Osteocyte (in vitro differentiated cells): ENCODE measurements at places on chromosomes 3 and 15. TPM values are rescaled to one million over a fixed set of nuclear protein-coding genes. Genes with fewer than 3 reads are reported as not detected.
A peak's percentile ranks its signal among the peaks of the same experiment; 100 is the strongest.

CHDH gene
- 0.81 and 0.86 TPM in 2 replicates for total RNA-seq

STRIT1 gene
- not detected in 2 replicates for total RNA-seq

ADAMTSL3 gene
- total RNA-seq = not detected in 2 replicates

DNA sequence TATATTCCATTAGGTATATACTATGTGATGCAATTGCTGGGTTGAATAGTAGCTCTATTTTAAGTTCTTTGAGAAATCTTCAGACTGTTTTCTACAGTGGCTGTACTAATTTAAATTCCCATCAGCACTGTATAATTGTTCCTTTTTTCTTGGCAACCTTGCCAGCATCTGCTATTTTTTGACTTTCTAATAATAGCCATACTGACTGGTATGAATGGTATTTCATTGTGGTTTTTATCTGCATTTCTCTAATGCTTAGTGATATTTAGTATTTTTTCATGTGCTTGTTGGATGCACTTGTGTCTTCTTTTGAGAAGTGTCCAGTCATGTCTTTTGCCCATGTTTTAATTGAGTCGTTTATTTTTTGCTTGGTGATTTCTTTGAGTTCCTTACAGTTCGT is 145.1 kb upstream of the PLSCR5 start:
- no peak for DNase-seq
- H3K27ac ChIP-seq = peak overlapping the region; percentile 52
- H3K4me1 ChIP-seq = peaks cover 44% of the 10 kb centered on the region
- no peak overlapping the region for H3K4me3 ChIP-seq
- no peaks in the 10 kb centered on the region for H3K27me3 ChIP-seq

CTXND1 gene
- total RNA-seq = 0.18 and 0.24 TPM in 2 replicates

CCDC54 gene
- total RNA-seq = not detected in 2 replicates

DNA sequence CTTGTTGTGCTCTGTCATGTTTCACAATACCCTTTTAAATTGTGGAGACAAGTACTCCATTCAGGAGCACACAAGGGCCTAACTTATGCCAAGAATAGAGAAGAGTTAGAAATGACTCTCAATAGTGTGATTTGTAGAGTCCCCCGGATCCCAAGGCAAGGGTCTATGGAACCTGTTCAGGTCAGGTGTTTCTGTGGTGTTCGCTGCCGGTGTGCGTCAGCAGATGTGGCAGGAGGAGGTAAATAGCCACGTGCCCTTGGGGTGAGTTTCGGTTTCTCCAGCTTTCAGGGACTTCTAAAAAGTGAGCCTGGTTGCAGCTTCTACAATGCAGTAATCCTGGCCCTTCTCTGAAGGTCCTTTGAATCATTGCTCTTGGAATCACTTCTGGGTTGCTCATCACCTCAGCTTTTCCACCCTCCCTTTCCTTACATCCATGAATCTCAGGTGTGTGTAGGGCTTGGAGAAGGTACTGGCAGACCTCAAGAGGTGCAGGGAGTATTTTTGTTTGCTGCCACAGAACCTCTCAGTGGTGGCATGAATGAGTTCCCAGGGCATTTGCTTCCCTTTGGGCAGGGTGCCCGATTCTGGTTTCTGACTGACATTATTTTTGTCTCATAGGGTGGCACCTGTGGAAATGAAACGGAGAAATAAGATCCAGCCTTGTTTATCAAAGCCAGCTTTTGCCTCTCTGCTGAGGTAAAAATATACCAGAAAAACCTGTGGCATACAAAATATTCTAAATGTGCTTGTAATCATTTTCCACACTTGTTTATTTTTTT is 7.3 kb downstream of the ST3GAL6 start:
- no peak overlapping the region for H3K27ac ChIP-seq
- no peaks in the 10 kb centered on the region for H3K36me3 ChIP-seq
- H3K4me1 ChIP-seq = peaks cover 6% of the 10 kb centered on the region
- no peak for DNase-seq

DNA sequence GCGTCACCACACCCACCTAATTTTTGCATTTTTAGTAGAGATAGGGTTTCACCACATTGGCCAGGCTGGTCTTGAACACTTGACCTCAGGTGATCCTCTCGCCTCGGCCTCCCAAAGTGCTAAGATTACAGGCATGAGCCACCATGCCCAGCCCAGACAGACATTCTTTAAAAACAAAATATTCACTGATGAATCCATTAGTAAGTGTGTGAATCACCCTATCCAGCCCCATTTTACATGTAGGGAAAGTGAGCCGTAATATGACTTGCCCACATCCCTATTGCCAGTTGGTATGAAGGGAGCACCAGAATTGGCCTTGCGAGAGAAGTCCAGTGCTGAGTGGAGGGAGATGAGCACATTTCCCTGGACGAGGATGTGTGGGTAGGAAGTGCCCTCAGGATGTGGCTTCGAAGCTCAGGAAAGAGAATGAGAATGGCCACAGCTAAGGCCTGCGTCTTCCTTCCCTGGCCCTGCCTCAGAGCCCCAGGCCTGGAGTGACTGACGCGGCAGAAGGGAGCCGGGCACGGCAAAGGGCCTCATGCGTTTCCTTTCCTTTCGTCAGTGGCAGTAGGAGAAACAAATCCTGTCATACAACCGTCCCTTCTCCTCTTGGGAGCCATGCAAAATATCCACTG is 28.3 kb upstream of the ETV5 start:
- no peak for DNase-seq
- no peaks in the 10 kb centered on the region for H3K4me1 ChIP-seq
- no peak overlapping the region for H3K27ac ChIP-seq
- H3K36me3 ChIP-seq = no peaks in the 10 kb centered on the region

RARB gene
- total RNA-seq = 4.8 and 5.0 TPM in 2 replicates

DNA sequence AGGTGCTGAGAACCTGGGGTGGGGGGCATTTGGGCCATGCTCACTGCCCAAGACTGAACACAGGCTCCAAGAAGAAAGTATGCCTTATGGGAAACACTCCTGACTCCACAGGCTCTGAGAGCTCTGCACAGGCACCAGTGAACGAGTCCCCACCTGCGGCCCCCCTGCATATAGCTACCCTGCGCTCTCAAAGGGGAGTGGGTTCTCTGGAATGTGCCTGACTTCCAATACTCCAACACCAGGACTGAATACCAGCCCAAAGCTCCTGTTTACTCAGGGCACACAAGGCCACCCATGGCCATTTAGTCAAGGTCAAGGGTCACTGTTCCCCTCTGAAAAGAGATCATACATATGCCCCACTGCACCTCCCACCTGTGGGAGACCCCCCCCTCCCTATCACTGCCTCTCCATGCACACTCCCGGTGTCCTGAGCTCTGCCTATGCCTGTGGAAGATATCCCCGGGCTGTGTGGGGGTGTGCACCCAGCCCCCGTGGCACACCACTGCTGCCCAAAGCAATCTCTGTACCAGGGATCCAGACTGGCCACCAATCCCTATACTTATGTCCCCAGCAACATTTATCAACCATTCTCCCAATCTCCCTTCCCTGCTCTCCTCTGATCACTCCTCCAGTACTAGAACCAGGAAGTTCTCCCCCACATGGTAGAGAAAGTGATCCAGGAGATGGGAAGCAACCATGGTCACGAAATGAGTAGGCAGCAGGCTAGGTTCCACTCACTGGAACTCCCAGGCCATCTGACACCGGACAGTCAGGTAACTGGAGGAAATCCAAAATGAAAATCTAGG is 1.5 kb upstream of the PLXNB1 start:
- H3K4me1 ChIP-seq = peaks cover 40% of the 10 kb centered on the region
- peak; percentile 71 for DNase-seq
- peak overlapping the region; percentile 46 for H3K27ac ChIP-seq
- H3K27me3 ChIP-seq = no peaks in the 10 kb centered on the region
- peaks cover 5% of the 10 kb centered on the region for H3K36me3 ChIP-seq

CADM2 gene
- 1.5 and 2.2 TPM in 2 replicates for total RNA-seq

DNA sequence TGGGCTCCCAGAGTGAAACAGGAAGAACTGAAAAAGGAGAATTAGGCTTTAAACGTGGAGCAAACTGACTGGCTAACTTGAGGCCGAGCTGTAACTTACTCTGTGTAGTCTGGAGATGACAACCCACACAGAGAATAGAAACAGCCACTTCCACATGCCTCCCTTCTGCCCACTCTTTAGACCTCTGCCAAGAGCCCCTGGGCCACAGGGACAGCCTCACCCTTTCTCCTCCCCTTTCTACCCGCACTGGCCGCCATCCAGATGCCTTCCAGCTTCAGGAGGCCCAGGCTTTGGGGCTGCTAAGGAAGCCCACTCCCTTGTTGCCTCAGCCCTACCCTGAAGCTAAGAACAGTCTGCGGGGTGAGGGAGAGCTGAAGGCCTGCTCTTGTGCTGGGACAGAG is 6.8 kb downstream of the ARHGAP31 start:
- H3K4me1 ChIP-seq = peaks cover 89% of the 10 kb centered on the region
- H3K36me3 ChIP-seq = peaks cover 17% of the 10 kb centered on the region
- H3K27ac ChIP-seq = peak overlapping the region; percentile 91
- DNase-seq = no peak

DNA sequence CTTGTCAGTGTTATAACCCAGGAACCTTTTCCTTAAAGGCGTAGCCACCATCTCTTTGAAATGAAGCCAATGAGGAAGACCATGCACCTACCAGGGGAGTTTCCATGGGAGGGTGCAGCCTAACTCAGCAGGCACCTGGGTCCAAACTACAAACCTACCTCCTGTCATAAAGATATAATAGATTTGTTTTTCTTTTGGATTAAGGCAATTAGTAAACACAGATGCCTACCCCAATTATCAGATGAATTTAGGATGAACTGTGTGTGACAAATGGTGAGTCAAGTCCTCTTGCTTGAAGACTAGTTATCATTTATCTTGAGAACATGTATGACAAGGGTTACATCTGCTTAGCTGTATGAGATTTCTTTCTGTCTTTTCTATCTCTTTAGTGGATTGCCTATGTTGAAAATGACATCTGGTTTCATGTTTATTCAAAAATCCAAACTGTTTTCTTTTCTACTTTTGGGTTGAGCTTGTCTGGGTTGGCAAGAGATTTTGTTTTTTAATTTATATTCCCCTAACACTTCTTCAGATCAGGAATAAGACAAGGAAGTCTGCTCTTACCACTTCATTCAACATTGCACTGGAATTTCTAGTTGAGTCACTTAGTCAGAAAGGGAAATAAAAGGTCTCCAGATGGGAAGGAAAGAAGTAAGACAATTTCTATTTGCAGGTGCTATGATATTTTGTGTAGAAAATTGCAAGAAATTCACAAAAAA is 149.9 kb downstream of the NEK10 start:
- H3K27me3 ChIP-seq = no peaks in the 10 kb centered on the region
- no peak overlapping the region for H3K4me3 ChIP-seq
- peak overlapping the region; percentile 32 for H3K27ac ChIP-seq
- H3K36me3 ChIP-seq = peaks cover 20% of the 10 kb centered on the region
- DNase-seq = no peak
- H3K4me1 ChIP-seq = peaks cover 29% of the 10 kb centered on the region

GRCh38 chr15:57541805-57542504 is 49.7 kb upstream of the MYZAP start:
- DNase-seq = peak; percentile 91
- H3K4me3 ChIP-seq = no peak overlapping the region
- H3K36me3 ChIP-seq = no peaks in the 10 kb centered on the region
- H3K27ac ChIP-seq = no peak overlapping the region

ATP13A4 gene
- 0.27 TPM in 1 of 2 replicates, not detected in the other for total RNA-seq

DNA sequence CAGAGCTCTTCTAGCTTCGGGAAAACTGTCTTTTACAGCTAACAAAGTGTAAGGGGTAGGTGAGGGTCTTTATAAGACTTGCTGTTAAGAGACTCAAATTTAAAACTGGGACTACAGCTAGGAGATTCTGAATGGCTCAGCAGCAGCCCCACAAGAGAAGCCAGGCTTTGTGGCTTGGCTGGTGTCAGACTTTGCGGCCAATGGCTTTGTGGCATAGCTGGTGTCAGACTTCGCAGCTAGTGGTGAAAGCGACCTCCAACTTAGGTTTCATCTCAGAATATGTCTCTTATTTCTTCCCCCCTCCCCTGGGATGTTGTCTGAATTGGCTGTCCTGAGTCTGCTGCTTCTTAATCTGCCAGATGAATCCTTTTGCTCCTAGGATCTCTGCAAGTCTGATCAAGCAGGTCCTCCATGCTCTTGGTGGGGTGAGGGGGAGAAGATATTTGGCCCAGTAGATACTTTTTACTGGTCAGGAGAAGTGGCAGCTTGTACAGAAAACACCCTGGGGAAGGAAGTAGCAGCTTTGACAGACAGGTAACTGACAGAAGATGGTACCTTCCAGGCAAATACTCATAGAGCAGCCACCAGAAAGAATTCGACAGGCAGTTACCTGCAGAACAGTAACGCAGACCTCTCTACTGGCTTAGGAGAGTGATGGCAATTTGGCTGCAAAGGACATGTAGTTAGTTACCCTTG is 8.4 kb downstream of the BOC start:
- no peak overlapping the region for H3K4me3 ChIP-seq
- DNase-seq = no peak

FAM131A gene
- total RNA-seq = 10.1 and 11.3 TPM in 2 replicates

REC114 gene
- total RNA-seq = not detected in 2 replicates

DNA sequence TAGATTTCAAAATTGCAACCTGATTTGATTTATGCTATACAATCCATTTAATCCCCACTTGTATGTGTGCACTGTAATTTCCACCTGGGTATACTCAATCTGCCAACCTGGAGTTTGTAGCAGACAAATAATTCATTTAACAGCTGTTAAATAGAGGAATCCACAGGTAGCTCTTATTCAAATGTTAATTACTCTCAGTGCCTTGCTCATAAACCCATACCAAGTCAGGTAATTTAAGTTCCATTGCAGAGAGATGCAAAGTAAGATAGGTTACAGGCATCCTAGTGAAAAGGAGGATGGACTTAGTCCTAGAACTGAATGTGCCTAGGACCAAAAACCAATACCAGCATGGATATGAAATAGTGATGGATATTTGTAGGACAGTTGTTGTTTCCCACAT is 674.2 kb downstream of the TBL1XR1 start:
- H3K27me3 ChIP-seq = no peaks in the 10 kb centered on the region
- DNase-seq = no peak
- no peaks in the 10 kb centered on the region for H3K36me3 ChIP-seq
- H3K4me1 ChIP-seq = no peaks in the 10 kb centered on the region

DNA sequence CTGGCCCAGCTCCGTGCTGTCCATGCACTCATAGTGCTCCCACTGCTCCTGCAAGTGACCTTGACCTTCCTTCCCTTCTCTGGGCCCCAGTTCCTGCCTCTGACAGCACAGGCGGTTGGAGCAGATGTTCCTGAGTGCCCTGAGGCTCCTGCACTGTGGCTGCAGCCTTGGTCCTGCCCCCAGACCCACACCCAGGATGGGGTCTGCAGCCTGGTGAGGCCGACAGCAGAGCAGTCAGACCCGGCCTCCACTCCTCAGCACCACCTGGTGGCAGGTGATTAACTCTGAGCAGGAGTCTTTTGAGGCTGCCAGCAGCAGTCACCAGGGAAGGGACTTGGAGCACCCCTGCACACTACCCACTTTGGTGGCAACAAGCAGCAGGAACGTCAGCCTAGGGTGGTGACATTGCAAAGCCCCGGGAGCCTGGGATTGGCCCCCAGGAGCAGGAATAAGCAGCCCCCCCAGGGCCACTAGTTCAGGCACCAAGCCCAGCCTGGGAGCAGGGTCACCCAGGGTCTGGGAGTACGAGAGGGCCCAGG is 64.6 kb downstream of the CYP11A1 start:
- peaks cover 33% of the 10 kb centered on the region for H3K4me1 ChIP-seq
- no peak overlapping the region for H3K4me3 ChIP-seq

LINS1 gene
- total RNA-seq = 9.3 and 9.7 TPM in 2 replicates

- H3K27me3 ChIP-seq = peaks cover 9% of the 10 kb centered on the region
- no peaks in the 10 kb centered on the region for H3K36me3 ChIP-seq
- no peak overlapping the region for H3K4me3 ChIP-seq
These were observed 133.6 kb downstream of the TIGIT start for GRCh38 chr3:114427285-114428043.

- peaks cover 17% of the 10 kb centered on the region for H3K4me1 ChIP-seq
- no peaks in the 10 kb centered on the region for H3K36me3 ChIP-seq
- H3K27me3 ChIP-seq = peaks cover 78% of the 10 kb centered on the region
- H3K27ac ChIP-seq = no peak overlapping the region
- no peak for DNase-seq
These were observed 699 bp downstream of the MEGF11 start for GRCh38 chr15:66252685-66253417.
